Progenitor cell of endocrine pancreas (in vitro differentiated cells): ENCODE measurements at places on chromosomes 3 and 15.

DNA sequence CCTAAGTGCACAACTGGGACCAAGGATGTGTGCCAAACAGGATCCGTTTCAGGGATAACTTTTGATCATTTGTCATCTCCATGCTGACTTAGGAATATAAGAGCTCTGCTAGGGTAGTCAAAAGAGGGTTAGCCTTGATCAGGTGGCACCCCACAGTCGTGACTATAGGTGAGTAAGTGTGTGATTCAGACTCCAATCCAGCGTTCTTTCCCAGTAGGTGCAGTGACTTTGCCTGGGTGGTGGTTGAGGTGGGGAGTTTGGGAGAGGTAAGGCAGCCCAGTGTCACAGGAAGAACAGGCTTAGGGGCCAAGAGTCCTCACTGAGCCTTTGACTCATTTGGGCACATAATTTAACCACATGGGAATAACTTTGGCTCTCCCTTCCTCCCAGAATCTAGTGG is 51.0 kb downstream of the CHDH start:
- no peak for DNase-seq

DNA sequence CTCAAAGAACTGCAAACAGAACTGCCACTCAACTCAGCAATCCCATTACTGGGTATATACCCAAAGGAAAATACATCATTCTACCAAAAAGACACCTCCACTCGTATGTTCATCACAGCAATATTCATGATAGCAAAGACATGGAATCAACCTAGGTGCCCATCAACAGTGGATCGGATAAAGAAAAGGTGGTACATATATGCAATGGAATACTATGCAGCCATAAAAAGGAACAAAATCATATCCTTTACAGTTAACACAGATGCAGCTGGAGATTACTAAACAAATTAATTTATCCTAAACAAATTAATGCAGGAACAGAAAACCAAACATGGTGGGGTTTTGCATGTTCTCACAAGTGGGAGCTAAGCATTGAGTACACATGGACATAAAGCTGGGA is 27.3 kb downstream of the MGLL start:
- DNase-seq, result no peak

GRCh38 chr15:70324001-70324974 is 226.6 kb upstream of the TLE3 start:
- no peak for DNase-seq

GRCh38 chr15:71153823-71154524 is 38.7 kb downstream of the THSD4 start:
- no peak for DNase-seq

GRCh38 chr15:69288531-69289341 is 10.0 kb upstream of the PAQR5 start:
- no peak for DNase-seq

DNA sequence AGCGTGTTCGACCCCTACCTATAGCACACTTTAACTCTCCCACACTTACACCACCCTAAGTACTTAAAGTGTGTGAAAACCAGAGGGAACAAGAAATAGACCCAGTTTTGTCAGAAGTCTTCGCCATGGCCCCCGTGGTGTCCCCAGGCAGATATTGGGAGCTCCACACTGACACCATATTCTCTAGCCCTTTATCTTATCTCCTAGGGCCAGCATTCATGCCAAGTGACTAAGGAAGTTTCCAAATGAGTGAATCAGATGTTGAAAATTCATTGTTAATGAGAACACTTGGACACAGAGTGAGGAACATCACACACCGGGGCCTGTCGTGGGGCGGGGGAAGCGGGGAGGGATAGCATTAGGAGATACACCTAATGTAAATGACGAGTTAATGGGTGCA is 31.8 kb downstream of the P3H2 start:
- no peak for DNase-seq

GRCh38 chr3:112685956-112686799 is 45.2 kb upstream of the CCDC80 start:
- no peak for DNase-seq

GRCh38 chr15:31329640-31330010 is 3.0 kb downstream of the KLF13 start:
- no peak for DNase-seq

- no peak for DNase-seq
Observed at GRCh38 chr3:181791056-181791955, 79.6 kb downstream of the SOX2 start.

- DNase-seq, result no peak
Observed at GRCh38 chr15:68298882-68299381, 21.4 kb downstream of the FEM1B start.

- no peak for DNase-seq
Observed at GRCh38 chr3:274927-275326, 78.4 kb downstream of the CHL1 start.

GRCh38 chr15:92051716-92052115 is 198.2 kb downstream of the SLCO3A1 start:
- no peak for DNase-seq

- DNase-seq, result no peak
Observed at GRCh38 chr3:104359546-104359945, 1007.2 kb upstream of the ALCAM start.

DNA sequence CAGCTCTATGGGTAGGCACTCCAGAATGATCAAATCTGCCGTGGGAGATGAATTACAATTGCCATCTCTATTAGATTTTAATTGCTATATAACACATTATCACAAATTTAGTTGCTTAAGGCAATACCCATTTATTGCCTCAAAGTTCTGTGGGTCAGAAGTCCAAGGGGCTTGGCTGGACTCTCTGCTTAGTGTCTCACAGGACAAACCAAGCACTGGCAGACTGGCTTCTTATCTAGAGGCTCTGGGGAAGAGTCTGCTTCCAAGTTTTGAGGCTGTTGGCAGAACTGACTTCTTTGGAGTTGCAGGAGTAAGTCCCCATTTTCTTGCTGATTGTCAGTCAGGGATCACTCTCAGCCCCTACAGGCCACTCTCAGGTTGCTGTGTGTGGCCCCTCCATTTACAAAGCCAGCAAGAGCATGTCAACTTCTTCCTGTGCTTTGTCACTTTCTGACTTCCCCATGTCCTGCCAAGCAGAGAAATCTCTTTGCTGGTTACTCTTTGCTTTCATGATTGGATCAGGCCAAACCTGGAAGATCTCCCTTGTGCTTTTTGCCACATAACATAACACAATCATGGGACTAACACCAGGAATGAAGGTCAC is 93.5 kb upstream of the PRICKLE2 start:
- DNase-seq, result no peak

DNA sequence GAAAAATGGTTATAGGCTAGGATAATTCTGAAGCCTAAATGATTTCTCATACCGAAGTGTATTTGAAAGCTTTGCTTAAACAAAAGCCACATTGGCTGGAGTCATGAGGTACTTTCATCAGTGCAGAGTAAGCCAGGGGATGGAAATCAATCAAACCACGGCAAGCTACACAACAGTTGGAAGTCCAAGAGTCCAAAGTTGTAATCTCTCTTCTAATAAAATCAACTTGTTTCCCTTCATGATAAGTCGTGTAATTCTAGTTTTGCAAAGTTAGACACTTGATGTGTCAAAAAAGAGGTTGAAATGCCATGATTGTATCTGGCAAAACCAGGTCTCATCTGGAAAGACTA is 250.5 kb upstream of the VEPH1 start:
- no peak for DNase-seq

GRCh38 chr3:72739531-72740466 is 108.4 kb downstream of the SHQ1 start:
- DNase-seq, result no peak

GRCh38 chr3:41167722-41168497 is 31.4 kb upstream of the CTNNB1 start:
- no peak for DNase-seq

- no peak for DNase-seq
Observed at GRCh38 chr3:182438398-182438797, 354.9 kb upstream of the ATP11B start.

DNA sequence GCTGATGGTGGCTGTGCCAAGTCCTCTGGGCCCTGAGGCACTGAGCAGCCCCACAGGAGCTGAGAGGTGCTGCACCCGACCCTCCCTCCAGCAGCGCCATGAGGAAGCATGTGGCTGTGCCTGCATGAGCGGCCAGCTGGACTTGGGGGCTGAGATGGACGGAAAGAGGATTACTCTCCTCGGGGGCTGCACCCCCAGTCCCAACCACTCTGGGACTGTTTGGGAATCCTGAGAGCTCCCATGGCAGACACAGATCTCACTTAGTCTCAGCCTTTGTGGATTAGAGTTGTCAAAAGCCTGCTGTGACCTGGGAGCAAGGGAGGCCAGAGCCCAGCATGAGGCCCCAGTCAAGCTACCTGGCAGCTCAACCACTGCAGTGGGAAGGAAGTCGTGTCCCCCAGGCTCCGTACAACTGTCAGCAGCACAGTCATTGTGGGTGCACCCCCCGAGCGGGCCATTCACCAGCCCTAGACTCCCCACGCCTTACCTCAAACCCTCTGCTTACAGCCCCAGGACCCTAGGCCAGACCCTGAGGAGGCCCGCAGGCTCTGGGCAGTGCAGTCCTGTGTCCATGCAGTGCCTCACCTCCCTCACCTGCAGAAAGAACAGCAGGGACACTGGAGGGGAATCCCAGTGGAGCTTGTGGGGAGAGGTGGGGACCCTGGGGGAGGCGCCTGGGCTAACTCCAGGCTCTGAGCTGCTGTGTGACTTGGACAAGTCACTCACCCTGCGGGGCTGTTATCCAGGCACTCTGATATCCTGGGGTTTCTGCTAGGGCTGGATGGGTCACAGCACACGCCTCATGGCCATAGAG is 17.1 kb downstream of the PRR23E start:
- no peak for DNase-seq

- DNase-seq, result no peak
Observed at GRCh38 chr3:151169262-151169947, 33.6 kb downstream of the GPR171 start.
